ENCODE measurements at places on chromosomes 7 and 10.
A peak's percentile ranks its signal among the peaks of the same experiment; 100 is the strongest.

GRCh38 chr7:17300437-17300836 lies 2.0 kb downstream of the AHR start:
- no peak for DNase-seq

- no peak for DNase-seq
Measured at GRCh38 chr7:54529568-54529967, 12.6 kb upstream of the VSTM2A start.

DNA sequence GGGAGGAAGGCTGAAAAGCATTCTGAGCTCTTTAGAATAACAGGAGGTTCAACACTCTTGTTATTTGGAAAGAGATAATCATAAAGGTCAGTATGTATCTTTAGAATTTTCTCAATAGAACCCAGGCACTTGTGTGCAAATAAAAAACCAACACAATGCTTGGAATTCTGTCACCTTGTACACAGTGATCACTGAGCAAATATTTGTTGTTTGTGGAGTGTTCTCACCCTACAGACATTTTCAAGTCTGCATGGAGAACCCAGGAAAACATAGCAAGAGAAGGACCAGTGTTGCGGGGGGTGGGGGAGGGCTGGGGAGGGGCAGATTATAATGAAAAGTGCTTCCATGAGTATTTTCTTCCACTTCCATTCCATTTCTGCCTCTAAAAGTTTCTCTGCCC lies 87.4 kb downstream of the FAM107B start:
- DNase-seq = no peak

- DNase-seq = no peak
Measured at GRCh38 chr7:1192171-1192676, 32.2 kb upstream of the ZFAND2A start.

- no peak for DNase-seq
Measured at GRCh38 chr10:34809796-34810195, 5.3 kb downstream of the PARD3 start.

DNA sequence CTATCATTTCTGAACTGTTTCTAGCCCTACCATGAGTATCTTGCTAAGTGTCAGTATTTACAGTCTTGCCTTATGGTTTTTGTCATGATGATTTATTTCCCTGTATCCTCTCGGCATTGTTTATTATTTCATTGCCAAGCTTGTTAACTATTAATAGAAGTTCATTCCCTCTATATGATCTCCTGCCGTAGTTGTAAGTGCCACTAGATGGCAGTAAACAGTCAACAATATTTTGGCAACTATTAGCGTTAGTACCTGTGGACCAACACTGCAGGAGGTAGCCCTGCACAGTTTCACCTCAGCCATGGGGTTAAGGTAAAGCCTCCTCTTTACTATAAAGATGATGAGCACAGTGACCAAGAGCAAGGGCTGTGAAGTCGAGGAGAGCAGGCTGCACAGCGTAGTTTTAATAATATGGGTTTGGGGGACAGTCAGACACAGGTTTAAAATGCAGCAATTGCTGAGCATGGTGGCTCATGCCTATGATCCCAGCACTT lies 26.1 kb upstream of the CCNJ start:
- DNase-seq = peak; percentile 19

DNA sequence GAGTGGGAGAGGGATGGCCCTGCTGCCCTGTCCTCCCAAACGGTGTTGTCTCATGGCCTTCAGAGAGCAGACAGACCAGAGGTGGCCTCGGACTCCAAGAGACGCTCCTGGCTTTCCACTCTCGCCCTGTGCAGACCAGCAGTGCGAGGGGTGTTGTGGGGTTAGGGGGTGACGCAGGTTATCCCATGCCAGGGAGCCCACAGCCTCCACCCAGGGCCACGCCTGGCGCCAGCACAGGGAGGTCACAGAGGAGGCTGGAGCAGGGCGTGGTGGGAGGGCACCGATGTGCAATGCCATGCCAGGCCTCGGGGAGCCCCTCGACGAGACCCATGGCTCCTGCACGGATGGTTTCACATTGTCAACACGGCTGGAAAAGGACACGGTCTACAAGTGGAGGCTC lies 52.1 kb downstream of the INPP5A start:
- no peak for DNase-seq

Measured in femur (tissue), 1 donor.